PC-9 (cell line): ENCODE measurements at places on chromosomes 2 and 18. TPM values are rescaled to one million over a fixed set of nuclear protein-coding genes. Genes with fewer than 3 reads are reported as not detected.
A peak's percentile ranks its signal among the peaks of the same experiment; 100 is the strongest.

- H3K4me1 ChIP-seq: no peaks in the 10 kb centered on the region
- no peaks in the 10 kb centered on the region for H3K36me3 ChIP-seq
- no peak overlapping the region for H3K4me3 ChIP-seq
- no peak for DNase-seq
- peaks cover 99% of the 10 kb centered on the region for H3K27me3 ChIP-seq
- no peak overlapping the region for H3K27ac ChIP-seq
Measured at GRCh38 chr2:99552529-99552928, 62.7 kb upstream of the REV1 start.

GRCh38 chr2:28084564-28084963, 194.0 kb downstream of the BABAM2 start:
- H3K4me3 ChIP-seq: no peak overlapping the region
- no peaks in the 10 kb centered on the region for H3K36me3 ChIP-seq
- H3K27ac ChIP-seq: no peak overlapping the region
- no peaks in the 10 kb centered on the region for H3K27me3 ChIP-seq

DNA sequence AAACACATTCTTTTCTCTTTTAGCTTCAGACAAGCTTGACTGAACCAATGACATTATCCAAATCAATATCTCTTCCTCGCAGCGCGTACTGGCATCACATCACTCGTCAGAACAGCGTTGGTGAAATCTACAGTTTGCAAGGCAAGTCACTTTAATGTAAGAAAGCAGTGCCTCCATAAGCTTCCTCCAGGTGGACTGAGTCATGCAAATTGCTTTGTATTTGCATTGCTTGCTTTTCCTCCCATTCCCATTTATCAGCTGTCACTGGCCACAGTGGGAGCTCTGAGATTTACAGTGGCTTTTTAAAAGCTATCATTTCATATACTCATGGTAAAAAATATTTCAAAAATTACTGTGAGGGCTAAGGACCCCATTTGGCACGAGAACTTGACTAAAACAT, 189.9 kb downstream of the CD226 start:
- DNase-seq: no peak
- H3K4me1 ChIP-seq: no peaks in the 10 kb centered on the region
- H3K27ac ChIP-seq: no peak overlapping the region

GRCh38 chr18:76203552-76203951, 291.5 kb downstream of the ZNF516 start:
- H3K27me3 ChIP-seq: peaks cover 73% of the 10 kb centered on the region
- no peak overlapping the region for H3K4me3 ChIP-seq
- no peaks in the 10 kb centered on the region for H3K36me3 ChIP-seq
- H3K27ac ChIP-seq: no peak overlapping the region

DNA sequence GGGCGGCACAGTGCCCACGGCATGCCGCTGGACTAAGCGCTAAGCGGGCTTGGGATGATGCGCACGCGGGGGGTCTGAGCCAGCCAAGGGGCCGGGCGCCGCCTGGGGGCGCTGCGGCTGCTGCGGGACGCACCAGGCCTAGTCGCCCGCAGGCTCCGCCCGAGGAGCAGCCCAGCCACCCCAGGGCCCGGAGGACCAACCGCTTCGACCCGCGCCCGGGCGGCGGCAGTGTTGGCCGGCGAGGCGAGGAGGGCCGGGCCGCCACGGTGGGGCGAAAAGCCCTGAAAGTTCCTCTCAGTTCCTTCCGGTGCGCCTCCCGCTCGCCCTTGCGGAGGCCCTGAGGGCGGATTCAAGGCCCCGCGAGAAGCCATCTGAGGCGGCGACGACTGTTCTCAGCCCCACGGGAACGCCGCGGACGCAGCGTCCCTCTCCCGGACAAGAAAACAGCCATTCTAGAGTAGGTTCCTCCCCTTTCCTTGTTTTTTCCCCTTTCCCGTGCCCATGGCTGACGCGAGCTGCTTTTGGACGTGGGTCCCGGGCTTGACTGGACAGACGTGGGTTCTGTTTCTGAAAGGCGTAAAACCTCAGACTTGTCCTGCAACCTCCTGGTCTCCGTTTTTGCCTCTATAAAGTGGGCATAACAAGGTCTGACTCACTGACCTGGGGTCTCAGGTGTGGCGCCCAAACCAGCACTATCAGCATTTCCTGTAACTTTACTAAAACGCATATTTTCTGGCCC, at the start of gene ANKAR:
ANKAR (plus strand) TSS at position 297 of the 739 bp plus-strand sequence. CDS start 1,821 bp downstream, outside the sequence.
- H3K36me3 ChIP-seq: no peaks in the 10 kb centered on the region
- peak within 1 kb of the TSS; percentile 83 for H3K4me3 ChIP-seq
- no peaks in the 10 kb centered on the region for H3K27me3 ChIP-seq
- H3K4me1 ChIP-seq: no peaks in the 10 kb centered on the region
- DNase-seq: peak; percentile 50
- H3K27ac ChIP-seq: peak within 1 kb of the TSS; percentile 43

The CPO gene
- not detected in 2 replicates for total RNA-seq

The TUBB6 gene
- 42.2 and 47.9 TPM in 2 replicates for total RNA-seq

The VWA3B gene
- not detected in 2 replicates for total RNA-seq

DNA sequence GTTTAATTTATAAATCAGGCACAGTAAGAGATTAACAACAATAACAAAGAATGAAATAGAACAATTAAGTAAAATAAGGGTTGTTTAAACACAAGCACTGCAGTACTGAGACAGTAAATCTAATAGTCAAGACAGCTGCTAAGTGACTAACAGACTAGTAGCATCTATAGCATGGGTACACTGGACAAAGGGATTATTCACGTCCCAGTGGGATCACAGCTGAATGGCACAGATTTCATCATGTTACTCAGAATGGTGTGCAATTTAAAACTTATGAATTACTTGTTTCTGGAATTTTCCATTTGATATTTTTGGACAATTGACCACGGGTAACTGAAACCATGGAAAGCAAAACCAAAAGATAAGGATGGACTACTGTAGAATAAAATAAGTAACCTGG, 161.9 kb upstream of the DAPL1 start:
- H3K27ac ChIP-seq: no peak overlapping the region
- H3K4me1 ChIP-seq: no peaks in the 10 kb centered on the region
- H3K27me3 ChIP-seq: no peaks in the 10 kb centered on the region
- no peak for DNase-seq
- no peaks in the 10 kb centered on the region for H3K36me3 ChIP-seq

DNA sequence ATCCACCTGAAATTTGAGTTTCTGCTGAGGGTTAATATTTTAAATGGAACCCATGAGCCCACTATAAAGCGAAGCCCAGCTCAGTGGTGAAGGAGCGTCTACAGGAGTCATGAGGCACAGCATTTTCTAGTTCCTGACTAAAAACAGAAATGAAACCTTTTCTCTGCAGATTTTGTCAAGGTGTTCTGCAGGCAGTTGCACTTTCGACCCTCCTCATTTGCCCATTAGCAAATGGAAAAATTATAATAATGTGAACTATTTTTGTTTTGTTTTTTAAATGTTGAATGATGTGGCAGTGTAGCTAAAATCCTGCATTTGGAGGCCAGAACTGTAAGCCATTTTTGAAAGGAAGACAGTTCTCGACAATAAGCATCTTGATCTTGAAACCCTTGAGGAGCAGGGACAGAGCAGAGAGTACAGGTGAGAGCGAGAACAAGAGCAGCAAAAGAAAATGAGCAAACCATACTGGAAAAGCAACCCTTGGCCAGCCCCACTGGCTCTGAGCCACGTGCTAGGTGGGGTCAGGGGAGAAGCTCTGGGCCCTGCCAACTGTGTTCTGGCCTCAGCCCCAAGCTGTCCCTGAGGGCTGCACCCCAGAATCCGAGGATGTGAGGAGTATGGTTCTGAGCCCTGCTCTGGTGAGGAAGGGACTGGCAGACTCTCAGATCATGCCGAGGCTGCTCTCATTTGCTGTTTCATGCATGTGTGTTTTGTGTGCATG, 26.4 kb upstream of the COPS8 start:
- H3K4me1 ChIP-seq: no peaks in the 10 kb centered on the region
- H3K27ac ChIP-seq: no peak overlapping the region
- H3K27me3 ChIP-seq: peaks cover 60% of the 10 kb centered on the region
- no peak for DNase-seq

The GPR45 gene
- total RNA-seq: not detected in 2 replicates

DNA sequence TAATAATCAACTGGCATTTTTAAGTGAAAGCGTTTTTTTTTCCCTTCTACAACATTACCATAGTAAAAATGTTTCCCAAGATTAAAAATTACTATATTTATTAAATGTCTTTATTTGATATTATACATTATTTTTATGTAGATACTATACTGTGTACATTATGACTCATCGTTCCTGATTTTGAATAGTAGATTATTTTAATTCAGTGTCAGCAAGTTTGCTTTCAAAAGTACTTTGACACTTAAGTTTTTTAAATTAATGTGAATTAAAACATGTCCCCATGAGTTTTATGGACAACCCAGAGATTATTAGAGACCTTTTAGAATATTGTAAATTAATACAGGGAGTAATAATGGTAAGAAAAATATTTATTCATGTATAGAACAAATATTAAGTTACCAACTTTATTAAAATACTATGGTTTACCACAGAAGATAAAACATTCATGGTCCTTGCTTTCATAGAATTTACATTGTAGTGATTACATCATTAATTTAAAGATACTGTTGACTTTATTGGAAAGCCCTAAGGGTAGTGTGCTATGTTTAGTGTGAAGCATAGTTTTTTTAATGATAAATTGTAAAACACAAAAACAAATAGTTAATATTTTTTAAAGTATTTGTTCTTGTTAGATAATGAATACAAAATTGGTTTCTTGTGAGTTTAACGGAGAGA, 21.9 kb downstream of the DYNC1I2 start:
- no peak for DNase-seq
- H3K27me3 ChIP-seq: no peaks in the 10 kb centered on the region
- H3K4me3 ChIP-seq: no peak overlapping the region
- H3K4me1 ChIP-seq: no peaks in the 10 kb centered on the region; the same call in 1 of the 2 replicates
- peaks cover 43% of the 10 kb centered on the region for H3K36me3 ChIP-seq
- H3K27ac ChIP-seq: no peak overlapping the region

The COLEC12 gene
- not detected in 2 replicates for total RNA-seq

- no peak overlapping the region for H3K4me3 ChIP-seq
- H3K27ac ChIP-seq: no peak overlapping the region
- H3K4me1 ChIP-seq: no peaks in the 10 kb centered on the region
- DNase-seq: no peak
Measured at GRCh38 chr18:22446325-22446724, 28.6 kb upstream of the CTAGE1 start.

The PDE1A gene
- 0.11 and 0.30 TPM in 2 replicates for total RNA-seq

DNA sequence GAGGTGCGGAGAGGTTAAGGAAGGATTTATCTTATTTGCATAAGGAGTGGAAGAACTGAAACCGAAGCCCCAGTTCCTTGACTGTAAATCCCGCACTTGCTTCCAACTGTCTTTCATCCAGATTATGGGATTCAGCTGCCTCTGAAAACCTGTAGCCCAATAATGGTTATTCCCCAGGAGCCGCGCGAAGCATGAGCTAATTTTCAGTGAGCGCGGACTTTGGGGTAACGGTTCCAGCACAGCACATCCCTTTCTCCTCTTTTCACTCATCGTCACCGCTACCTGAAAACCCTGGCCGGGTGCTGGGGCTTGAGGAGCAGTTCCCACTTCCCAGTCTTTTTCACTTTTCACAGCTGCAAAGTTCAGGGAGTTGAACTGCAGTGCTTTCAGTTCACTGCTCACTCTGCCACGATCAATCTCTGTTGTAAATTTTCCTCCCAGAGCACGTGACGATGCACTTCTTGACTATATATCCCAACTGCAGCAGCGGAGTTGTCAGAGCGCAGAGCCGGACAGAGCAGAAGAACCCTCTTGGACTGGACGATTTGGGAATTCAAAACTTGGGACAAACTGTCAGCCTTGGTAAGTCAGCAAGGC, at the start of gene KCNE4:
KCNE4 (plus strand) TSS at position 498 of the 597 bp plus-strand sequence. CDS start 641 bp downstream, outside the sequence.
- H3K4me1 ChIP-seq: no peaks in the 10 kb centered on the region
- no peak within 1 kb of the TSS for H3K4me3 ChIP-seq
- H3K27me3 ChIP-seq: no peaks in the 10 kb centered on the region
- no peaks in the 10 kb centered on the region for H3K36me3 ChIP-seq
- H3K27ac ChIP-seq: no peak within 1 kb of the TSS

The G6PC2 gene
- not detected in 2 replicates for total RNA-seq

DNA sequence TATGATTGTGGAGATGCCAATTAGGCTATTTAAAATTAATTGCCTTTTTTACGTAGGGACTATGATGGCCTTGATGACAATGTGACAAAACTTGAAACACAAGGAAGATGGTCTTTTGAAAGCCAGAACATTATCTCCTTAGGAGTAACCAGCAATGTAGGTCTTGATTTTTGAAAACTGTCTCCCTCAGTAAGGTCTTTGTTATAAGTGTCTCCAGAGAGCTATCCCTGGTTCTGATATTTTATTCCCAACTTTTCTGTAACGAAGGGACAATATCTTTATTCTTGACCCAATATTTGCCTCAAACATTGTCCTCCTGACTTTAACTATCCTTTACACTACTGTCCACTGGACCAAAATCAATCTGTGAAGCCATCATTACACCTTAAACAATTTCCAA, 493.2 kb downstream of the CCDC85A start:
- no peak for DNase-seq
- no peak overlapping the region for H3K4me3 ChIP-seq
- no peaks in the 10 kb centered on the region for H3K36me3 ChIP-seq

The PRKRA gene
- total RNA-seq: 87.0 and 93.3 TPM in 2 replicates

The ERMN gene
- not detected in 2 replicates for total RNA-seq

The TUBA4B gene
- total RNA-seq: not detected in 2 replicates

DNA sequence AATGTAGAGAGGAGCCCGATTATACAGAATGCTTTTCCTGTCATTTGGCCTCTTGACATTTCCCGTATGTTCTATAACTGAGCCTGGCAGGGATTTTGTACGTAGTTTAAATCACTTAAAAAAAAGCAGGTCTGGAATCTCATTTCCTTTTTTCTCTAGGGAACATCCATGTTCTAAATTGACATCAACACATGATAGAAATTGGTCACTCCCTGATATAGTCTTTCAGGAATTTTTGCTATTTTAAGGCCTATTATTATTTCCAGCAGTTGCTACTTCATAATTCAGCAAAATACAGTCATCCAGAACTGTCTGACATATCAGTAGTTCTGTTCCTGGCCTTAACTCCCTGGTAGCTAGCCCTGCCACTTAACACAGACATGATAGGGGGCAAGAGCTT, 565.7 kb upstream of the ZEB2 start:
- no peaks in the 10 kb centered on the region for H3K36me3 ChIP-seq
- H3K27me3 ChIP-seq: no peaks in the 10 kb centered on the region
- no peak for DNase-seq
- no peak overlapping the region for H3K4me3 ChIP-seq
- no peaks in the 10 kb centered on the region for H3K4me1 ChIP-seq
